ENCODE measurements at places on chromosomes 3 and 15.

GRCh38 chr15:99158626-99159412 is 53.9 kb downstream of the SYNM start:
- no peak for DNase-seq

DNA sequence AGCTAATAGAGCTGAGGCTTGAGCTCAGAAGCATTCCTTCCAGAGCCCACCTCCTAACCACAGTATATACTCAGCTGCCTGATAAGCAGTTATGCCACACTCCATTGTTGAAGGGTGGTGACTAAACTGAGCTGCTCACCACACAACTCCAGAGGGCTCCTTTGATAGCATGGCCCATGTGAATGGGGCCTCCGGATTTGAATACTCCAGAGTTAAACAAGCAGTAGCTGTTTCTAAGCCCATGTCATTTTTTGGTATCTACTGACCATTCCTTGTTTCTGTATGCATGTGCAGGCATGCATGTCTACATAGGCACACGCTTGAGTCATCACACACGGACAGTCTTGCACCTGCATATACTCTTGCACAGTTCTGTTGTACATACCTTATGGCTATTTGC is 28.9 kb downstream of the IGSF10 start:
- peak; percentile 18 for DNase-seq

DNA sequence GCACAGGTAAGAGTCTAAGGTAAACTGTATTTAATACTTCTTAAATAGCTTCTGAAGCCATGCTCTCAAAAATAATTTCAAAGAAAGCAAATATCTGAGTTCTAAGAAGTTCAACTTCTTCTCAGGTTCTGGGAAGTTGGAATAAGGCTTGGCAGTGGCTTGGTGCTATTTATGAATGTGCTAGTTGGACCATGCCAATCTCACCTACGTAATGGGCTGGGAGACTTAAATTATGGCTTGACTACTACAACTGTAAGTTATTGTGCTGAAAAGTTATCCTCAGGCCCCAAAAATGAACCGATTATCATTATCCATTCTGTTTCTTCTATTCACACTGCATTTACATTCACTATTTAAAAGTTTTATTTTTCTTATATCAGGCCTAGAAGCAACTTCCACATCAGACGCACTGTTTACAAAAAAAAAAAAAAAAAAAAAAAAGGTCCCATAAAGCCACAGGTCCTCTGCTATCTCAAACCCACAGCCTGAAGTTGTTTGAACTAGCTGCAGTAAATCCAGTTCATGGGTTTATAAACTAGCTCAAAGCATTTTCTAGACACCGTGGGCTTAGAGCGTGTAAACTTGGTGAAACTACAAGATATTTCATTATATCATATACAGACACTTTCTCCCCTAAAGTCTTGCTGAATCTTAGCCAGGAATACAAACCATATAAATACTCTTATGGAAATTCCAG is 3.4 kb downstream of the LRIG1 start:
- DNase-seq, result no peak

DNA sequence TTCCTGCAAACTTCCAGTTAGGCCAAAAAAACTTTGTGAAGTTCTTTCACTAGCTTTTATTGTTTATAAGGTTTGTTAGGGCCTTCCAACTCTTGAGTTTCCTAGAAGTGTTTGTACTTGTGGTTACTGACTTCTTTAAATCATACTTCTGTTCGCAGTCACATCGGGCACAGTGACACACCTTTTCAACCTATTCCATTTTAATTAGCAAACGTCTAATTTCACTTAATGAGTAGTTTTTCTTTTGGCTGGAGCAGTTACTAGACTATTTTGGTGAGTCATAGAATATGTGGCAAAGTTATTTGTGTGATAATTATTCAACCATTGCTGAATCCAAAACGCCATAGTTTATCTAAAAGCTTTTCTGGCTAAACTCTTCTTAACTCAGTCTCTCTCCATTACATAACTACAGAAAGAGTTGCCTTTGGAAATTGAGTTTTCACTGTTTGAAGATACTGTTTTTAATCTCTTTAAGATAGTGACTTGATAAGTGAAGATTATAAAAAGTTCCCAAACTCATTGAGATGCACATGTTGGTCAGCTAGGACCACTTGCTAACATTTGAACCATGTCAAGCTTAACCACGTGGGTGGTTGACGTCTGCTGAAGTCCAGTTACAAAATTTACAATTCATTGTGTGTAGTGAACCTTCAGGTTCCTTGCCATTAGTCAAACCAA is 21.5 kb downstream of the CNOT10 start:
- no peak for DNase-seq

DNA sequence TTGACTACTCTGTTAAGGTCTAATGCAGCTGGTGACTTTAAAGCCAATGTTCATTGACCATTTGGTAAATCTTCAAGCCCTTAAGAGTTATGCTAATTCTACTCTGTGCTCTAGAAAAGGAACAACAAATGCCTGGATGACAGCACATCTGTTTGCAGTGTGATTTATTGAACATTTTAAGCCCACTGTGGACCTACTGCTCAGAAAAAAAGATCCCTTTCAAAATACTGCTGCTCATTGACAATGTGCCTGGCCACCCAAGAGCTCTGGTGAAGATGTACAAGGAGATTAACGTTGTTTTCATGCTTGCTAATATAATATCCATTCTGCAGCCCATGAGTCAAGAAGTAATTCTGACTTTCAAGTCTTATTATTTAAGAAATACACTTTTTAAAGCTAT is 110.8 kb downstream of the TBC1D5 start:
- DNase-seq, result no peak

- DNase-seq, result peak; percentile 1
Observed at GRCh38 chr3:67819447-67819846, 165.0 kb upstream of the SUCLG2 start.

DNA sequence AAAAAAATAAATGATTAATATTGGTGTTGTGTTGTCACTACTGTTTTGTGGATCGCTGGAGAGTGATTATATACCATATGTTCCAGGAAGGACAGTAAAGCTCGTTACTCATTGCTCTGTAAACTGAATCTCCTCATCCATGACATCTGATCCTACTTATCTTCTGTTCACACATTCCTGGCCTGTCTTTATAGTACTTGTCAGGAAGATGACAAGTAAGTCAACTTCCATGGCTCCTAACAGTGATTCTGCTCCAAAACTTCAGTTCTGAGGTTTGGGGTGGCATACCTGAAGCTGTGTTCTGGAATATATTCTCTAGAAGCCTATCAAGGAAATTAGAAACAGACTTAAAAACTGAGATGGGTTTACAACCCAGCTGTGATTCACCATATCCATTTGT is 288.9 kb downstream of the ZBBX start:
- DNase-seq, result no peak

DNA sequence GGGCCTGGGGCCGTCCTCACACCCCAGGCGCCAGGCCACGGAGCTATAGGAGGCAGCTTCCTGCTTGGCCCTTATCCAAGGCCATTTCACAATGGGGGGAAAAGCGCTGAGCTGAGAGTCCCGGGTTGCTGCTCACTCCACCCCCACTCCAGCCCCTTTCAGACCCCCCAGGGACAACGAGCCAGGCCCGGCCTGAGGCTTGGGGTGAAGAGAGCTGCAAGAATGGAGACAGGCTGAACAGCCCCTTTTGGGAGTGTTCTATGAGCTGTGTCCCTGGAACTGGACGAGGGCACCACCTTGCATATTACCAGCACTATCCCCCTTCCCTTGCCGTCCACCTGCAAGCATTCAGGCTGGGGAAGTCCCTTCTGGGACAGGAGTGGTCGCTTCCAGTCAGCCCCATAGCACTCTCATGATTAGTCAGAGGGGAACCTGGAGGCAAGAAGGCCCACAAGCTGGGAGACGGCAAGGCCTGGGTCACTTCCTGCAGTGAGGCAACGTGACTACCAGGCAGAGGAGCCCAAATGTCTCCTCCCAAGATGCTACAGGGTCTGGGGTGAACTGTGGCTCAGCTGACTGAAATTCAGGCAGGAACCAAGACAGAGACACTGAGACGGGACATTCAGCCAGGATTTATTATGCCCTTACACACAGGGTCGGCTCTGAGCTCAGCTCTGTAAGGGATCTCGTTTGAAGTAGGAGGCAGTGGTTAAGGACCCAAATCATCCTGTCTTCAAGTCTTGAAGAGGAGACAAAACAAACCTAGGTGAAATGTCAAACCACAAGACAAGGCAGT is 8.6 kb upstream of the SRP14 start:
- DNase-seq, result peak; percentile 87

DNA sequence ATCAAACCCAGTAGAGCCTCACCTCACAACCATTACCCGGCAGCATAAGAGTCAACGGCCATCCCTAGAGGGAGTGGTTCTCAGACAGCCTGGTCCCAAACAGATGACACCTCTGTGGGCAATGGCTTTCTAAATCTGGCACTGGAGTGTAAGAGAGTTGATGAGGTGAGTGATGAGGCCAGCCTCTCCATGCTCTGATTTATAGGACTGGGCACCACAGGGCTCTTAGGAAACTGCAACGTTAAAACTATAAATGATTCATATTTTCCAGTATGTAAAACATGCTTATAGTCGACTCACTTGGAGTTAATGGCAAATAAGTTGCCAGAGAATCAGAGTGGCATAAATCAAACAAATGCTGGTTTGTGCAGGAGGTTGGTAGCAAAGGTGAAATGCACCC is 187.7 kb downstream of the GREM1 start:
- no peak for DNase-seq

GRCh38 chr3:83011481-83011880 is 1250.0 kb upstream of the GBE1 start:
- DNase-seq, result no peak

DNA sequence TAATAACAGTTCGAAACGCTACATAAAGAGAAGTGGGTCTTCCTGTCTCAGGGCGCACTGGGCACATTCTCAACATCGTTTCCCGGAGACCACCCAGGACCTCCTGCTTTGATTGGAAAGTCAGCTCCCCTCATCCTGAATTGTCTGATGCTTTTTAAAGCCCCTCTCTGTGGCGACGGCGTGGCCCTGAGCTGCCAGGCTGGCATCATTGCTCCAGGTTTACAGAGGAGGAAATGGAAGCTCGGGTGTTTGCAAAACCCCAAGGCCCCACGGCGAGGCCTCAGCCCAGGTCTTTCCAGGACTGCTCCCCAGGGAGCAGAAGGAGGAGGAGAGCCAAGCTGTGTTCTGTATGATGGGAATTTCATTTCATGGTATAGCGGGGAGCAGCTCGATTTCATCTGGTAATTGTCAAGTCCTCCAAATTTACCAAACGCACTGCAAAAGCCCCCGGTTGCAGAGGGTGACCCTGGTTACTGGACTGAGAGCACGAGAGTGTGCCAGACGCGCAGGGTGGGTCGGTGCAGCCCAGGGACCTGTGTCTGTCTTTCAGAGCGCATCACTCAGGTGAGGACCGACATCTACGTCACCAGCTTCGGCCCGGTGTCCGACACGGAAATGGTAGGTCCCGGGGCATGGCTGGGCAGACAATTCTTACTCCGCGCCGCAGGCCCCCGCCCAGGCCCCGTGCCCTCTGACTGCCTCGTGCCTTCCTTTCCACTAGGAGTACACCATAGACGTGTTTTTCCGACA is 15.9 kb downstream of the GABRA5 start:
- DNase-seq, result no peak

GRCh38 chr3:60107275-60107674 is 1057.5 kb upstream of the CFAP20DC start:
- DNase-seq, result no peak

GRCh38 chr15:32843219-32843815 is 125.5 kb downstream of the GREM1 start:
- peak; percentile 51 for DNase-seq

- no peak for DNase-seq
Observed at GRCh38 chr15:39959411-39959810, 25.5 kb downstream of the EIF2AK4 start.

DNA sequence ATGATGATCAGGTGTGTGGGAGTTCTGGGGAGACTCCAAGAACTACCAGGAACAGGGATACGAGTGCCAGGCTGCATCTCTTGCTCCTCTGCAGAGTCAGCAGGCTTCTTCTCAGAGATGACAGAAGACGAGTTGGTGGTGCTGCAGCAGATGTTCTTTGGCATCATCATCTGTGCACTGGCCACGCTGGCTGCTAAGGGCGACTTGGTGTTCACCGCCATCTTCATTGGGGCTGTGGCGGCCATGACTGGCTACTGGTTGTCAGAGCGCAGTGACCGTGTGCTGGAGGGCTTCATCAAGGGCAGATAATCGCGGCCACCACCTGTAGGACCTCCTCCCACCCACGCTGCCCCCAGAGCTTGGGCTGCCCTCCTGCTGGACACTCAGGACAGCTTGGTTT is 7.9 kb downstream of the PRRT3 start:
- DNase-seq, result no peak

GRCh38 chr15:47963265-47963664 is 157.5 kb upstream of the SLC24A5 start:
- DNase-seq, result no peak

- DNase-seq, result no peak
Observed at GRCh38 chr3:106212665-106213222, 343.9 kb upstream of the CBLB start.

- peak; percentile 56 for DNase-seq
Observed at GRCh38 chr3:183331498-183331897, 78.4 kb downstream of the B3GNT5 start.

- no peak for DNase-seq
Observed at GRCh38 chr15:94563456-94563855, 332.1 kb downstream of the MCTP2 start.

DNA sequence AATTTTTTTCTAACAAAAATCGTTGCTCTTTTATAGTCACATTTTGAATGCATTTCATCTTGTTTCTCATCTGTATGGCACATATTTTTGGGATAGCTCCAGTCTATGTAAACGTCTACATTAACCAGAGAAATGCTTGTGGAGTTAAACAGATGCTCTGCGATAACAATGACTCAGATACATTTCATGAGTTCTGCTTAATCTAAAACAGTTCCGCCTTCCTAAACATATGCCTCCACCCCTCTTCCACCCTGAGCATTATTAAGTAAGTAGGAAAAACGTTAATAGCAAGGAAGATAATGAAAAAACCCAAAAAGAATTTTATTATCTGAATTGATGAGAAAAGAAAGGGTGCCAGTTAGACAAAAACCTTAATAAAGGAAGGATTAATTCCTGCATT is 396.1 kb downstream of the TUSC7 start:
- no peak for DNase-seq

DNA sequence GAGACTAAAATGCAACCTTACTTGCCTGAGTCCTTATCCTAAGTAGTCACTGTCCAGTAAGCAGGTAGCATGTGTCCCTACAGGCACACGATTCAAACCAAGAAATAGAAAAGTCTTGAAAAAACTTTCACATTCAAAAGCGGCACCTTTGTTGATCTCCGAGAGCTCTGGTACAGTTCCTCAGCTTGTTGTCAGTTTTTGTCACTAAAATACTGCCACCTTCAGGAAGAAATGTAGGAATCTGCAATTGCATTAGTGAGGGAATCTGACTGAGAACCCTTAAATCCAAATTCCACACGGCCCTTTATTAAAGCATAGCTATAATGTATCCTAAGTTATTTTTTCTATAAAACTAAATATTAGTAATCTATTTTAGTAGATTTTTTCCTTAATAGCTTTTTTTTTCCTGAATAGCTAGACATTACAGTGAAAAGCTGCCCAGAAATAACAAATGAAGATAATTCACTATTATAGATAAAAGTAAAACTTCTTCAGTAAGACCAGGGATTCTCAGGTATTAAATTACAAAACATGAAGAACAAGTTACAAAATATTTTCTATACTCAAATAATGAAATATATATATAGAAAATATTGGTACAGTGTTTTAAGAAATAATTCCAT is 44.0 kb downstream of the CCDC54 start:
- peak; percentile 53 for DNase-seq

- DNase-seq, result peak; percentile 45
Observed at GRCh38 chr3:144810160-144810559, 838.5 kb downstream of the DIPK2A start.
